Mononuclear cell (primary cell): ENCODE measurements at places on chromosomes 11 and 22. TPM values are rescaled to one million over a fixed set of nuclear protein-coding genes. Genes with fewer than 3 reads are reported as not detected.

MYEOV gene
- total RNA-seq: 2.3 TPM

PLAAT5 gene
- 0.42 TPM for total RNA-seq

UCP2 gene
- 68.7 TPM for total RNA-seq

SPTBN2 gene
- total RNA-seq: 0.10 TPM

IGF2 gene
- not detected for total RNA-seq

GTF2H1 gene
- total RNA-seq: 34.0 TPM

MUC6 gene
- total RNA-seq: under 0.01 TPM

CST6 gene
- total RNA-seq: not detected

MAPK8IP2 gene
- 0.10 TPM for total RNA-seq

TBX10 gene
- total RNA-seq: not detected

PATE2 gene
- not detected for total RNA-seq

NLRP14 gene
- under 0.01 TPM for total RNA-seq

RBMXL2 gene
- not detected for total RNA-seq
